Right hindlimb (tissue), 1 donor: ENCODE measurements at places on chromosomes 7 and 10.

- DNase-seq: peak; percentile 17
These were observed 26.1 kb upstream of the MRC1 start for GRCh38 chr10:17782921-17783665.

- no peak for DNase-seq
These were observed 63.8 kb downstream of the SLC13A1 start for GRCh38 chr7:123135960-123136359.

DNA sequence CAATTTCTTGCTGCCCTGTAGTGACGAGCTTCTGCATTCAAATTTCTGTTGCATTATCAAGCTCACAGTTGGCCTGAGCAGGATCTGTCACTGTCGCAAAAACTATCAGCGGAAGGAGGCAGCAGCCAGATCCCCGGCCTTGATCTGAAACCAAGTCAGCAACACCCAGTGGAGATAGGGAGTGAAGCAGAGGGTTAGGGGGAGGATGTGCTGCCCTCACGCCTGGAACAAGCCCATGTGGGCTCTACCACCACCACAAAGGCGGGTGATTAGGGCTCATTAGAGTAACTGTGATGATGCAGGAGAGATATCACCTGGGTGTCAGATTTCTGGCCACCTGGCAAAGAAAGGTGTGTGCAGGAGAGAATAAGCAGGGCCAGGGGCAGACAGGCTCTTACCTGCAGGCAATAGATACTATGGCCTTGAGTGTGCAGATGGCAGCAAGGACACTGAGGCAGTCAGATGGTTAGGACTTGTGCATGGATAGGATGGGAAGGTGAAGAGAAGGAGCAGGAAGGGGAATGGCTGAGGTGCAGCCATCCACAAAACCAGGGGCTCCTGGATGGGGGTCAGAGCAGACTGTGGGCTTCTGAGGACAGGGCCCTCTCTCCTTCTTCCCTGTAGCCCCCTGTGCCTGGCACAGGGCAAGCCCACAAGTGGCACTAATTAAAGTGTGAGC lies 417.3 kb downstream of the RPS24 start:
- no peak for DNase-seq

DNA sequence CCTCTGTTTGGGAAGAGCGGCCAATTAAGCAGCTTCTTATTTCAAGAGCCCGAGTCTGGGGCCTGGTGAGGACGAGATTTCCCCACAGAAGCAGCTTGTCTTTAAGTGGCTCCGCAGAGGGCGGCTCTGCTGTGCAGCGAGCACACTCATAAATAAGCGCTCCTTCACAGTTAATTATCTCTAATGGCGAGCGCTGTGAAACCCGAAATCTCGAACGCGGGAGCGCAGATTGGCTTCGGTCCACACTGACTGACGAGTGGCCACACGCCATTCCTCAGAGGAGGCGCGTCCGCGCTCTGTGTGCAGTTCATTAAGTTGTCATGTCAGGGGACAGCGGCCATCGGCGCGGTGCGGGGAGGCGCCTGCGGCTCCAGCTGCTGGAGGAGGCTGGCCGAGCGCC lies 560.9 kb downstream of the DNAJB6 start:
- no peak for DNase-seq

DNA sequence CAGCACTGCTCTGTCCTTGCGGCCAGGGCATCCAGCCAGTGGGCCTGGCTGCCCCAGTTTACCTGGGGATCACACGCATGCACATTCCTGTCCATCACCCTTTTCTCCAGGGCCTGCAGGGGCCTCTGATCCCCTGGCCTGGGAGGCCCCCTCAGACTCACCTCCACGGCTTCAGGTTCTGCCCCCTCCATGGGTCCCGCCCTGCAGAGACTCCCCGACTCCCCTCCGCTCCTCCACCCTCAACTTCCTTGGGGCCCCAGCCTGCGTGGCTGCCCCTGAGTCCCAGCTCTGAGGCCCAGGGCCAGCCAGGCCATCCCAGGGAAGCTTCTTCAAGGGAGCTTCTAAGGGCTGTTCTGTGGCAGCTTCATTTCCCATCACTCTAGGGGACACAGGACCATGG lies 324.1 kb downstream of the TCERG1L start:
- no peak for DNase-seq

DNA sequence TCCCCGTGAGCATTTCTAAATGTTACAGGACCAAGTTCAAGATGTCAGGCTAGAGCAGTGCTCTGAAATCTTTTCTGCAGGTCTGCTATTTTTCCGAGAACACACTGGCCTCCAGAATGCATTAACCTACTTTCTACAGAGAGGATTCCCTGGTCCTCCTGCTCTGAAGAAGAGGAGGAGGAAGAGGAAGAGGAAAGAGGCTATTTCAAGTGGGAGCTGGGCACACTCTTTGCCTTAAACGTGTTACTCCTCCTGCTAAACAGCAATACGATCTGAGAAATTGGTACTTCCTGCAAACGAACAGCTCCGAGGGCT lies 157.4 kb downstream of the FRMD4A start:
- no peak for DNase-seq

DNA sequence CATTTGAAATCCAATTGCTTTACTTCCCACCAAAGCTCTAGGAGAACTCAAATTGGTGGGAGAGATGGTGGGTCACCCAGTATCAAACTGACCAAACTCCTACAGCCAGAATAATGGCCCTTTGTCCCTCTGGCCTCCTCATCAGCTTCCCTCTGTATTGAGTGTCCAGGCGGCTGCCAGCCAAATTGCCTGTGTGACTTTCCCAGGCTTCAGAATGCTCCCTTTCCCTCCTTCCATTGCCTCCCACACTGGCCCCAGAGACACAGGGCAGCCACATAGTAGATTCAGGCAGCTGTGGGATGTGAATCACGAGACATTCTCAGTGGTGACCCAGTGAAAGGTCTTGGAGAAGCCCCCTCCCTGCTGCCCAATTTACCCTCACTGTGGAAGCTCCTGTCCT lies 12.7 kb upstream of the VDAC2 start:
- DNase-seq: no peak

- DNase-seq: no peak
These were observed 29.9 kb upstream of the COL1A2 start for GRCh38 chr7:94364816-94365215.

- no peak for DNase-seq
These were observed 70.4 kb upstream of the NFE2L3 start for GRCh38 chr7:26081638-26082037.

GRCh38 chr7:64992971-64993370 lies 2.1 kb upstream of the ZNF117 start:
- DNase-seq: no peak
